ENCODE measurements at places on chromosomes 16 and 17.

GRCh38 chr17:82920150-82920549, 80.3 kb upstream of the ZNF750 start:
- no peak for DNase-seq

GRCh38 chr17:57993471-57994365, 5.7 kb upstream of the VEZF1 start:
- no peak for DNase-seq

DNA sequence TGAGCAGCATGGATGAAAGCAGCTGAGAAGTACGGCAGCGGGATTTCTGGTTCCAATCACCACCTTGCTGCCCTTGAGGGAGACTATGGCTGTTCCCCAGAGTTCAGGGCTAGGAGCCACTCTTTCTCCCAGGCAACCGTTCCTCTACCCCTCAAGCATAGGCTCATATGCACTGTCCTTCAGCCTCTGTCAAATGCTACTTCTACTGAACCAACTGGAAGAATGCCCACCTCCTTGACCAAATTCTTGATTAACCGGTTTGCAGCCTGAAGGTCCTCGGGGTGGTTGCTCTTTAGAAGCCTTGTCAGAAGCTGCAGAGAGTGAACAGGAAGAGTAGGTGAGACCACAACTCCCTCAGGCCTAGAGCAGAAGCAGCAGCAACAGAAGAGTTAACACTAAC, 23.8 kb downstream of the GGA2 start:
- no peak for DNase-seq

- no peak for DNase-seq
These were observed 1.1 kb upstream of the PLEKHG4 start for GRCh38 chr16:67277999-67278772.

DNA sequence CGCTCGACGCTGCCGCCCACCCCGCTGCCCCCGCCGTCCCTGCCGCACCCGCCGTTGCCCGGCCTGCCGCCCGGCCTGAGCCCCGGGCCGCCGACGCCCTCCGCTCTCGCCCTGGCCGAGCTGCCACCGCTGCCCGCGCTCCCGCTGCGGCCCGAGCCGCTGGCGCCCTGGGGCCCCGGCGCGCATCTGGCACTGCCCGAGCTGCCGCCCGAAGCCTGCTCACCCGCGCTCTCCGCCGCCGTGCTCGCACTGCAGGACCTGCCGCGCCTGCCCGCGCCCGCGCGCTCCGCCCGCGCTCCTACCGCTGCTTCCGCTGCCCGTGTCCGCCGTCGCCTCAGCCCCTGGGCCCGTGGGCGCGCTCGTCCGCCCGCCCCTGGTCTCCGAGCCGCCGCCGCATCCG, 8.4 kb upstream of the CLDN9 start:
- no peak for DNase-seq

DNA sequence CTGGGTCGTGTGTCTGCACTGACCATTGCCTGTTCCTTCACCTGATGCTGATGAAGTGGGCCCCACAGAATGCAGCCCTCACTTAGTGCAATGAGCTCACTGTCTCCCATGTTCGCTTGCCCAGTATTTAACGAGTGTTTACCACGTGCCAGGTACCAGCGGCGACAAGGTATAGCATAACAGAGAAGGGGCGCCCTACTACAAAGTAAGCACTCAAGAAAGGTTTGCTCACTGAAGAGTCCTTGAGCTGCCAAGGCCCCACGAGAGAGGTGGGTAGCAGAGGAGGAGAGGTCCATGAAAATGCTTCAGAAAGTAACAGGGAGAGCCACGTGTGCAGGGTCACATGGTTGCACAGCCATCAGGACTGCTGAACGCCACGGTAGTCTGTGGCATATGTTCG, 230.0 kb downstream of the NTN1 start:
- DNase-seq = no peak

- peak; percentile 61 for DNase-seq
These were observed 30.9 kb downstream of the C17orf75 start for GRCh38 chr17:32311028-32311536.

DNA sequence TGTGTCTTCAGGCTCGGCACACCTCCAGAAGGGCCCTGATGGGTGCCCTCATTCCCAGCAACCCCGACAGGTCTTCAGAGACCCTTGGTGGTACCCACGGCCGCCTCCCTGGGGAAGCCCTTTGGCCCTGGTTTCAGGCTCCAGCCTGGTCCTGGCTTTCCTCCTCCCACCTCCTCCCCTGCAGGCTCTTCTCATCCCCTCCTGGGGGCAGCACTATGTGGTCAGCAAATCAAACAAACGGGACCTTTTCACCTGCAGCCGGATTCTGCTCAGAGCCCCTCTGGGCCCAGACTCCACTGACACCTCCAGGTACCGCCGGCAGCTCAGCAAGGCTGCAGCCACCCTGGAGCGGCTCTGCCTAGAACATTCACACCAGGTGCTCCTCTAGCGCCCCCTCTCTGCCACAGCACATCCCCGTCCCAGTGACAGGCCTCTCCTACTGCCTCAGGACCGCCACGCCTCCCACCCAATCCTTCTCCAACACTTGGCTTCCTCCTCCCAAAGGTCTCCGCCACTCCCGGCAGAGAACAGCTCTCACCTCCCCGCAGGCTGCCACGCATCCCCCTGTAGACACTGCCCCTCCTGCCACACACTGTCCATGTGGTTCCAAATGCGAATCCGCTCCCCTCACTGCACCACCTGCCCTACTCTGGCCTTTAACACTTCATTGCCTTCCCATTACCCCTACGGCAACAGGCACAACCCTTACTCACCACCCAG, 12.0 kb downstream of the CORO7 start:
- no peak for DNase-seq

Data from muscle of arm (tissue), 14 donors.